DMS 273 treated with DMSO at 0.1 percent for 48 hours (cell line): ENCODE measurements at places on chromosomes 16 and 17.

DNA sequence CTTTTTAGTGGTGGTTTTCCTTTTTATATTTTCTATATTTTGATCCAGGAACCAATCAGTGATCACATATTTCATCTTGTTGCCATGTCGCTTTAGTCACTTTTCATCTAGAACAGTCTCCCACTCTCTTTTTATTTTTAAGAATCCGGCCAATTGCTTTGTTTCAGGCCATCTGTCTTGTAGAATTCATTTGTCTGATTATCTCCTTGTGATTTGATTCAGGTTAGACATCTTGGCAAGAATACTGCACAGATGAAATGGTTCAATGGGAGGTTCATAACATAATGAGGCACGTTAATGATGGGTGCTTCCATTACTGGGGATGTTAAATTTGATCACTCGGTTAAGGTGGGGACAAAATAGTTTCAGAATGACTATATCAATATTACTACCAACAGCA lies 49.1 kb downstream of the NUP88 start:
- no peak for DNase-seq

DNA sequence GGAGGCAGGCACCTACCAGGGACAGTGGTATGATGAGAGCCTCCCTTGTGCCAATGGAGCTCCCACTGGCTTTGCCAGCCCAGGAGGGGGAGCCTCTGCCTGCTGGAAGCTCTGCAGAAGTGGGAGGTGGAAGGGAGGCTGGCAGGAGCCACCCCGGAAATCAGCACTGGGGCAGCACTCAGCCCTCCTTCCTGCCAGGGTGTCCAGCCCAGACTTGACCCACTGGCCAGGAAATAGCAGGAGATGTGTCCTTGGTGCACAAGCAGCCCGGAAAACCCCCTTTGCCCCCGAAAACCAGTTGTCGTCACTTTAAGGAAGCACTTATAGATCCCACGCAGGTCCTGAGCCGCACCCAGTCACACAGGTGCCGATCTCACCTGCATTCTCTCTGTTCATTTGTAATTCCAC lies 49.3 kb upstream of the CACNG4 start:
- no peak for DNase-seq

GRCh38 chr16:86375364-86375763 lies 135.0 kb upstream of the FOXF1 start:
- DNase-seq = no peak

GRCh38 chr17:6548034-6548433 lies 8.3 kb downstream of the PITPNM3 start:
- DNase-seq = no peak

DNA sequence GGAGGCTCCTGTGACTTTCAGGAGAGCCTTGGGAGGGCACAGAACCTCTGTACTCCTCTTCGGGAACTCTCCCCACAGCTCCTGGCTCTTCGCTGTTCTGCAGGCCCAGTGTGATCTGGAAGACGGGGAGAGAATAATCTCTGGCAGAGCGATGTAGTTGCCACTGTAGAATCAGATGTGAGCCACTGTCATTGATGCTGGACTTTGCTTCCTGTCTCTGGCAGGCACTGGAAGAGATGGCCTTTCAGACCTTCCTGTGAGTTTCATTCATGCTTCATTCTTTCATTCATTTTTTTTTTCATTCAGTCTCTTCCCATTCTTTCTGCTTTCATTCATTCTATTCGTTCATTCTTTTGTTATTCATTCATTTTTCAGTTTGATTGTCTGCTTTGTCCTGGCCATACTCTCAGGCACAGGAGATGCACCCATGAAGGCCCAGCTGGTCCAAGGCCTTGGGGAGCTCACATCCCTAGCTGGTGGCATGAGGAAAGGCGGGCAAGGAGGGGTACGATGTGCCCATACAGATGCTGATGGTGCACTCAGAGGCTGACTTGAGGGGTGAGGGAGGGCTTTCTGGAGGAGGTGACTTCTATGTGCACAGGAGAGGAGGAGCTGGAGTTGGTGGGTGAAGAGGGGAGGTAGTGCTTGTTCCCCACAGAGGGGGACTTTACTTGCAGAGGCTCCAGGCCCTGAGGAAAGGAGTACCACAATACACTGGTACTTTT lies 44.2 kb downstream of the CMIP start:
- no peak for DNase-seq

GRCh38 chr17:50101346-50102163 lies 6.4 kb downstream of the PDK2 start:
- DNase-seq = no peak

DNA sequence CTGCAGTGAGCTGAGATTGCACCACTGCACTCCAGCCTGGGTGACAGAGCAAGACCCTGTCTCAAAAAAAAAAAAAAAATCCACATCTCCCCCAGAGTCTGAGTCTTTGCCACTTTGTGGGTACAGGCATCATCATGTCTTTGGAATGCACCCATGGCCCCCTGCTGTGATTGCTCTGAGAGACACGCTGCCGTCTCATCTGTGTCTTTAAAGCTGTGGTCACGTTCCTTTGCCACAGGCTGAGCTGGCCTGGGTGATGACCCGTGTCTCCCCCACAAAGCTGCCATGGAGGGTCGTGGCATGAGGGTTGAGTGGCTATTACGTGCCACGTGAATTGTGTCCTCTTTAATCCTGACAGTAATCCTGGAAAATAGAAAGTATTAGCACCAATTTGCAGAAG lies 20.2 kb downstream of the CRISPLD2 start:
- no peak for DNase-seq

DNA sequence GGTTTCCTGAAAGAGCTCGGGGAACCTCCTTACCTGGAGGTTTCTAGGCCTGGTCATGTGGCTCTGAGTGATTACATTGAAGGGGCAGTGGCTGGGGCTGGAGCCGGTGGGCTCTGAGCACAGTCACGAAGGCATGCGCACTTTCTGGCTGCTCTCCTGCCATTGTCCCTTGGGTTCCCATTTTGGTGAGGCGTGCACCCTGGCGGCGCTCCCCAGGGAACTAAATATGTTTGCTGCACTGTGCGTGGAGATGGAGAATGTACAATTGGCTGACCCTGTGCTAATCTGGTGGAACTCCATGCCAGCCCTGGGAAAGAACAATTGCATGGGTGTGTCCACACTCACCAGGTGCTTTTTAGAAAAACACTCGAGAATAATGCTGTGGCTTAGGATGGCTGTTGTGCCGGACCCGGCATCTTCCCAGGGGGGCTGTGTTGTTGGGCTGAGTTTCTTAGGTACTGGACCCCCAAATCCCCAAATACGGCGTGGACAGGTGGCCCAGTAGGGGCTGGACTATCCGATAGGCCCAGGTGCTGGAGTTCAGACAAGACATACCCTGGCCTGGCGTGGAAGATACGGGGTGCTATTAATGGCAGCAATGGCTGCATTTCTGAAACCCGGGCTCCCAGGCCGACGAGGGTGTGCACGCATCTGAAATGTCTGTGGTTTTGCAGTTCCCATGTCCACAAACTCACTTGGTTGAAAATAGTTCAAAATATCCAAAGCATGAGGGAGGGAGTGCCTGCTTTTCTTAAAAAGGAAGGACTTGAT lies 230.5 kb downstream of the SEC14L1 start:
- DNase-seq = no peak

DNA sequence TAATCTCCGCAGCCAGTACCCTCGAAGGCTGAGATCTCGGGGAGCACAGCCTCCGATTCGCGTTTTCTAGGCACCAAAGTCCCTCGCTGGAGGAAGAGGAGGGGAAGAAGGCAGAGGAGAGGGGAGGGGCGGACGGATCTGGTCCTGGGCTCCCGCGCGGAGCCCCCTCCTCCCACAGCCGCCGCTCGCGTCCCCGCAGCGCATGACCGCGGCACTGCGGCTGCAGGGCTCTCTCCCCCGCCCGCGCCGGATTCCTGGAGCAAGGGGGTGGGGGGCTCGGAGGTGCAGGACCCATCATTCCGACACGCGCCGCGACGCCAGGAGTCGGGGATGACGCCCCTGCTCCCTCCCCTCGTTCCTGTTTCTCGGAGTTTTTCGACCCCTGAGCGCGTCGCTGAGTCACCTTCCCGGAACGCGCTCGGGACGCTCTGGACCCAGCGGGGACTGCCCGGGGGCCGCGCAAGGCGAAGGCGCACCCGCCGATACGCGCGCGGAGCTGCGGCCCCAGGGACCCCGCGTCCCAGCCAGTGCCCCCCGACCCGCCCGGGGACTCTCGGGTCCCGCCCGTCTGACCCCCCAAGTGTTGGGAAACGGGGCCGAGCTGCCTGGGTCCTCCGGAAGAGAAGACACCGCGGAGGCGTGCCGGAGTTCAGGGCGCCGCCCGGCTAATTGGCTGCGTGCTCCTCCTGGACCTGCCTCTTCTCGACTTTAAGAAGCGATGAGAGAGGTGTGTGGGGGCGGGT lies 1.4 kb upstream of the SPHK1 start:
- no peak for DNase-seq

- no peak for DNase-seq
Observed at GRCh38 chr16:1289477-1289866, 20.0 kb upstream of the UBE2I start.

DNA sequence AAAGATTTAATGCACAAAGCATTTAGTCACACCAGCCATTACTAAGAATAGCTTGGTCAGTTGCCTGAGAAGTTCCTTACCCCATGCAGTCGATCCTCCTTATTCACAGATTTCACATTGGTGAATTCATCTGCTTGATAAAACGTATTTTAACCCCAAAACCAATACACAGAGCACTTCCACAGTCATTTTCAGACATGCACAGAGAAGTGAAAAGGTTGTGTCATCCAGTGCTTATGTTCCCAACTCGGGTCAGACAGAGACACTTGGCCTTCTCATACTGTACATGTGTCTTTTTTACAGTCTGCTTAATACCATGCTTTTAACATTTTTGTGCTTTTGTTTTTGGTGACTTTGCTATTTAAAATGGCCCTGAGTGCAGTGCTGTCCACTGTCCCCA lies 219.7 kb downstream of the SPECC1 start:
- no peak for DNase-seq

DNA sequence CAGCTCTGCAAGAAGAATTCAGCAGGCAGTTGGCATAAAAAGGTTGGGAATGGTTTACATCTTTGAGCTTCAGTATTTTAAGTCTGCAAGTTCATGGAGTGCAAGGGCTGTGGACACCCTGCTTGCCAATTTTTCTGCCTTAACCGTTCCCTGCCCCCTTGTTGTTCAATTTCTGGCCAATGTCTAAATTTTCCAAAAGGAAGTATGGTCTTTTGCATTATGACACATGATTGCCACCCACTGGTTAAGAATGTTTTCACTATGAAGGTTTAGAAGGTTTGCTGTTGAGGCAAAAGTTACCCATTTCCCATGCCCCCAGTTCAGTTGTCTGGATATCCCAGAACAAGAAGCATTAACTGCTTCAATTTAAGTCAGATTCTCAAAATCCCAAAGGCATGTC lies 441.9 kb downstream of the CDH13 start:
- no peak for DNase-seq

DNA sequence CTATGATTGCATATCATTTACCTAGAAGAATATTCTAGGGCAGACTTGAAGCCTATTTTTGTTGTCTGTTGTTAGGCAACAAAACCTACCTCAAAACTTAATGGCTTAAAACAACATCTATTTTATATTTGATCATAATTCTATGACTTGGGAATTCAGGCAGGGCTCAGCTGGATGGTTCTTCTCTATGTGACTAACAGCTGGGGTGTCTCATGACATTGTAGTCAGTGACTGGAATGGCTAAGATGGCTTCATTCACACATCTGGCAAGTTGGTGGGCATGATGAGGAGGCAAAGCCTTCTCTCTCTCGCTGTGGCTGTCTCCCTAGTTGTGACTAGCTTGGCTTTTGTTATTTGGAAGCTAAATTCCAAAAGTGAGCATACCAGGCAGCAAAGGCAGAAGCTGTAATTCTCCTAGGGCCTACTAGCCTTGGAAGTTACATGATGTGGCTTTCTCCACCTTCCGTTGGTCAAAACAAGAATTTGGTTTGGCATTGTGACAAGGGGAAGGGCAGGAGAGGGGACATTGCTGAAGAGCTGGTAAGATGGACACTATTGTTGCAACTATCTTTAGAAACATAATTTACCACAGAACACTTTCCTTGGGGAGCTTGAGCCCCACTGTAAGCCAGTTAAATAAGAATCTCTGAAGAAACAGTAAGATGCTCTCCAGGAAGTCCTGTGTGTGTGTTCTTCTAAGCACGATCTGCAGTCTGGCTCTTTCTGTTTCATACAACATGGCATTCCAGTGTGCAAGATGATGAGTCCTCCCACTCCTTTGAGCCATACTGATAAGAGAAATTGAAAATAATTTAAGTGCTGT lies 39.4 kb downstream of the ZNRF1 start:
- DNase-seq = no peak

DNA sequence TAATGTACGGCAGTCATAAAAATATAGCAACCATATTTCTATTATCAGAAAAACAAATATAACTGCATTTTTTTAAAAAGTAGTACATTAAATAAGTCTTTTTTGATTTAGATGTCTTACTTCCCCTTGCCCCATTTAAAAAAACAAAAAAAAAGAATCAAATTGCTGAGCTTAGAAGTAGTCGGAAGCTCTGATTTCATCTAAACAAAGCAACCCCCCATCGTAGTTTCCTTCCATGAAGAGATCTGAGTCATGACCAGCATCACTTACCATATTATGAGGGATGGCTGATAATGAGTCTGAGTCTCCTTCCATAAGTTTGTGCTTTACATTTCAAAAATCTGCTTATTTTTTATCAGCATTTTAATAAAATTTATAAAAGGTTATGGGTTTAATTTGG lies 86.2 kb downstream of the ITFG1 start:
- no peak for DNase-seq

DNA sequence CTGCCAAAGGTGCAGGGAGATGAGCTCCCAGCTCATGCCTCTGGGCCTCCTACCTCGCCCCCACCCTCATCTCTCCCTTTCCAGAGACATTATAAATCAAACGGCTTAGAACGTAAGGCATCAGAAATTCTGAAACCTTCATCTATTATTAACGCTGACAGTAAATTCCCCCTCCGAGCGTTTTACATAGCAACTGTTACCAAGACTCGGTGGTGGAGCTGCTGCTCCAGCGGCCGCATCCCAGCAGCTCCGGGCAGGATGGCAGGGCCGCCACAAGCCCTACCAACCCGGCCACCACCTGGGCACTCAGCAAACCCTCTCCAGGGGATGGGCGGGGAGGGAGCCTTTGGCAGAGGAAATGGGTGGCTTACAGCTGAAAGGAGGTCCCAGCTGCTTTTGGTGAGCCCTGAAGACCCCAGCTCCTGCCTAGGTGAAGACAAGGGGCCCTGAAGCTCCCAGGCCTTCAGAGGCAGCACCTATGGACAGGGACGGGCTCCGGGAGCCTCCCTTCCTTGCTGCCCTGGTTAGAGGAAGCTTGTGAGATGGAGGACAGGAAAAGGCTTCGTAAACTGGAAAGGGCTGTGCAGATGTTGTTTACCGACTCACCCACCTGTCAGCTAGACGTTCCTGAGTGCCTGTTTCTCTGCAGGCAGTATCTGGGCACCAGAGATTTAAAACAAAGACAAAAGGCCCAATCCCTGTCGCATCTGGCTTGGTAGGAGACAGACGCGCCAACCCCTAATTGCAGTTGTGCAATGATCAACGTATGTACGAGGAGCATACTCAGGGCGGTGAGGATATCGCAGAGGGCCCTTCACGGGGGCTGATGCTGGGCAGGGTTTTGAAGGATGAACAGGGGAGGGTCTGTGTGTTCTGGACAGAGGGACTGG lies 76.9 kb downstream of the RAI1 start:
- peak; percentile 79 for DNase-seq

GRCh38 chr17:49063652-49064051 lies 66.5 kb downstream of the IGF2BP1 start:
- DNase-seq = no peak

- peak; percentile 85 for DNase-seq
Observed at GRCh38 chr17:38590988-38591758, 14.6 kb downstream of the SRCIN1 start.
